Hypothalamus (tissue), 51 donors: ENCODE measurements at places on chromosomes 3 and 15.

DNA sequence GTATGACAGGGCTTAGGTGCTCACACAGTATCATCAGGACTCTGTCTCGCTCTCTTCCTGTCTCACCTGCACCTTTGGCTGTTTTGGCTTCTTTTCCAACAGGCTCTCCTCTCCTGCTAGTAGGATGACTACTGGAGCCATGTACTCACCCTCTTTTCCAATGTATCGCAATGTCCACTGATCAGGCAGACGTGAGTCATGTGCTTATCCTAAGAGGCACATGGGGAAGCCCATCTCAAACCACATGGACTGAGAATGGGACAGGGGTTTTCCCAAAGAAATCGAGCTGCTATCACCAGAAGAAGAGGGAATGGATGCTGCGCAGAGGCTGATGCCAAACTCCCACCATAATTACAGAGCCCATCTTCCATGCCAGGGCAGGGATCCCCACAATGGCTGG, 180.6 kb downstream of the IL5RA start:
- no peak for DNase-seq

DNA sequence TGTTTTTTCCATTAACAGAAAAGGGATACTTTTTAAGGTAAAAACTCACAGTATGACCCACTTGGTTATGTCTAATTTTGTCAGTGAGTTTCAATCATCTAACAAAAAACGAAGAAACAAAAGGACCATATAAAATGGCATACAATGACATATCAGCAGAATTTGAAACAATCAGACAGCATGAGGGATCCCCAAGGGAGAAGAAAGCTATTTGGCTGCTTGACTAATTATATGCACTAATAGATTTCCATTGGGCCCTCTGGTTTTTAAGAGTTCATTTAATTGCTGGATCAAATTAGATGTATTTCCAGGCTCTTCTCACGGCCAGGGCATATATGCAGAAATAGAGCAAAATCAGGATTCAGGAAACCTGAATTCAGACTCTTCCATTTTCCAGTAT, 376.4 kb upstream of the GBE1 start:
- DNase-seq = no peak

DNA sequence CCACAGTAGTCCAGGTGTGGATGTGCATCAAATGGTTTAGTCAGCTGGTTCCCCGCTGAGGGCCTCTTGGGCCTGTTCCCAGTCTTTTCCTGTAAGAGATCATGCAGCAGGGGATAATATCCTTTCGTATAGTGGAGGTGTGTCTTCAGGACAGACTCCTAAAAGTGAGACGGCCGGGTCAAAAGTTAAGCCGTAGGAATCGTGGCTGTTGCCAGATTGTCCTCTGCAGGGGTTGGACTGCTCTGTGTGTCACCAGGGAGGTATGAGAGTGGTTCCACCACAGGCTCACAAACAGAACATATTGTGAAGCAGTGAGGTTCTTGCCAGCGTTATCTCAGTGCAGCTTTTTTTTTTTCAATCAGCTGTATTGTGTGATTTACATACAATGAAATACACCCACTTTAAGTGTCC, 95.0 kb downstream of the VGLL4 start:
- DNase-seq = no peak

- no peak for DNase-seq
These were observed 9.4 kb upstream of the MGLL start for GRCh38 chr3:127831723-127832172.

- no peak for DNase-seq
These were observed 45.7 kb downstream of the LHFPL4 start for GRCh38 chr3:9507586-9508578.

- no peak for DNase-seq
These were observed 38.8 kb upstream of the MLF1 start for GRCh38 chr3:158532099-158532734.

DNA sequence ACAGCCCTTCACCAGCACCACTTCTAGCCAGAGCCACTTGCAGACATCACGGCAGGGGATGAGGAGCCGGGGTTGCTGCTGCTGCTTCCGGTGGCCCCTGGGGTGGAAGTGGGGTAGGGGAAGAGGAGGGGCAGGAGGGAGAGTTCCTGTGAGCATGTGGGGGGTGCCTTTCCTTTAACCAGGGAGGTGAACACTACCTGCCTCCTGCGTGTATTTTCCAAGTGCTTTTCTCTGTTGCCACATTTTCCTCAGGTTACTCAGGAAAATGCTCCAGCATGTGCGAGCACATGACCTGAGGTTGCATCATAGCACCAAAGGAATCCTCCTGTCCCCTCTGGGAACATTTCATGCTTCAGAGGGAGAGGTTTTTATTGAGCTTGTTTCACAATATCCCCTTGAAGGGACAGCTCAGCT, 12.2 kb upstream of the SACM1L start:
- no peak for DNase-seq
